ENCODE measurements at places on chromosomes 12 and 14.
A peak's percentile ranks its signal among the peaks of the same experiment; 100 is the strongest.

DNA sequence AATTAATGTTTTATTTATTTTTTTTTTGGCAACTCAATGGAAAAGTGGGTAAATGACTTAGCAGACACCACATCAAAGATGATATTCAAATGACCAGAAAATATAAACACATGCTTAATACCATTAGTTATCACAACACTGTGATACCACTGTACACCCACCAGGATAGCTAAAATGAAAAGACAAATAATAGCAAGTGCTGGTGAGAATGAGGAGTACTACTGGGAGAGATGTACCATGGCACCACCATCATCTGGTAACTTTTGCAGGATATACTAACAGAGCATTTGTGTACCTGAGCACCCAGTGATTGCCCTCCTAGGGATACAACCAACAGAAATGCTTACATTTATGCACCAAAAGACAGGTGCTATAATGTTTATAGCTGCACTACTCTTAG lies 21.9 kb downstream of the TRIM9 start:
- no peak for DNase-seq

GRCh38 chr14:68306934-68307789 lies 485.7 kb downstream of the ZFP36L1 start:
- peak; percentile 45 for DNase-seq

GRCh38 chr12:29640589-29641345 lies 143.0 kb downstream of the TMTC1 start:
- no peak for DNase-seq

DNA sequence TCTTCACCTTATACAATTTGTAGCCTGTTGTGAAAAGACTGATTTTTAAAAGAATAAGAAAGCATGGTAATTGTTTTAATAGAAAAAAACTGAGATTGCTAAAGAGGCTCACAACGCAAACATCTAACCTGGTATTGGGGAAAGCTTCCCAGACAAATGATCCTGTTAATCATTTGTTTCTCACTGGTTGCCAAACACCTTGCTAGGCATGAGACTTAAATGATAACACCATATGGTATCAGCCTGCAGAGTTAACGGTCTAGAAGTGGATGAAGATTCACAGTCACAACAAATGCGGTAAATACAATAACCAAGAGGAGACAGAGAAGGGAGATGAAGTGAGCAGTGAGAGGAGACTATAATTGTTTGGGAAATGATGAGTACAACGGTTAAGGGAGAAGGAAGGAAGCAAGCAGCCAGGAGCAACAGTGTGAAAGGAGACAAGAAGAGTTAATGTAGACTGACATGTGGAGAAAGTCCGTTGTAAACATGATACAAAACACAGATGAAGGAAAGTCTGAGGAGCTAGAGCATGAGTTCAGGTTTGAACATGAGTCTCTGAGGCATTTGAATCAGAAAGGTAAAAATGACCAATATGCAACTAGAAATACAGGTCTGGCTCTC lies 19.8 kb downstream of the GXYLT1 start:
- no peak for DNase-seq

GRCh38 chr12:94561943-94562411 lies 88.4 kb downstream of the TMCC3 start:
- DNase-seq, result peak; percentile 53

DNA sequence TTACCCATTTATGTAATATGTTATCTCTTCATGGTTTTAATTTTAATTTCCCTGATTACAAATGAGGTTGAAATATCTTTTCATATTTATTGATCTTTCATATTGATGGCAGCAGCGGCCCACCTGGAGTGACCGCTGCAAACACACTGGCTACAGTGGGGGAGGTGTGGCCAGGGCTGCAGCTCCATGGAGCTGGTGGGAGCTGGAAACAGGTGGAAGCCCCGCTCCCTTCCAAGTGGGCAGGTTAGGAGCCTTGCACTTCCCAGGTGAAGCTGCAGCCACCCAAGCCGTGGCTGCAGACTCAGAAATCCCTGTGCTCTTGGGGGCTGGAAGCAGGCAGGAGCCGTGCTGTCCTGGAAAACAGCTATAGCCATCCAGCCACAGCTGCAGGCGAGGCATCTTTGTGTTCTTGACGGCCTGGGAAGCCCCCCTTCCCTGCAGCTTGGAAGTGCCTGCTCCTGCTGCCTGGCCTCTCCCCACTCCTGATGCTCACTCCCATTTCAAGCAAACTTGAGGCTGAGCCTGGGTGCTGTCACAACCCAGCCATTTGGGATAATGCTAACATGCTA lies 201.1 kb downstream of the TMEM117 start:
- DNase-seq, result no peak

GRCh38 chr12:72323881-72324280 lies 51.7 kb downstream of the TRHDE start:
- no peak for DNase-seq

GRCh38 chr14:61589691-61590581 lies 105.4 kb upstream of the HIF1A start:
- no peak for DNase-seq

GRCh38 chr14:80754696-80755095 lies 186.8 kb downstream of the CEP128 start:
- DNase-seq, result no peak

All from pancreas (tissue), 10 donors.